Epithelial cell of proximal tubule (primary cell): ENCODE measurements at places on chromosomes 1 and 21.
A peak's percentile ranks its signal among the peaks of the same experiment; 100 is the strongest.

DNA sequence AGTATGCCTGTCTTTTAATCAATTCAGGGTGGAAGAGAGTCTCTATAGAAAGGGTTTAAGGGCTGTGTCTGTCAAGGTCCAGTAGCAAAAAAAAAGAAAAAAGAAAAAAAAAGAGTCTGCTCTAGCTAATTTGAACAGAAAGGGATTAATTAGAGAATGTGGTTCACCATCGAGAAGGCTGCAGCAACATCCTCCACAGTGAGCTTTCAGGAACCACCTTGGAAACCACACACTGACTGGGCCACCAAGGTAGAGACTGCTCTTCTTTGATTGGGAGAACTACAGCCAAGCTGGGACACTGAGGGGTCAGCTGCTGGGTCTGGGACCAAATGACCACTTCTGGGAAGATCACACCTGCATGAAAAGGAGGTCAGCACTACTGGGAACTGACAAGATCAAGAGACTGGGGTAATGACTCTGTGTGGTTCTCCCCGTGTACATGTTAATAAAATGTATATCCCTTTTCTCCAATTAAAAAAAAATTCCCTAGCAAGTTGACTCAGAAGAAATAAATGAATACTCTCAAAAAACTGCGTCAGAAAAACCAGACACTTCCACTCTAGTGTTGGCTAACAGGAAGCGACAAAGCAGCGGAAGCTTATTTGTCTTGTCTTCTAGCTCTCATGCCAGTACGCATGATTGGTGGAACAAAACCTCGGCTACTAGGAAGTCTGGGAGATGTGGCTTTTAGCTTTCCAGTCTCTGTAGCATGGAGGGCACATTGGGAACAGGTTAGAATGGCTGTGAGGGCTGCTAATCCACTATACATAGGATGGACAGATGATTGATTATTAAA is 60.0 kb upstream of the IVNS1ABP start:
- DNase-seq, result no peak

GRCh38 chr1:171953835-171954234 is 112.5 kb downstream of the DNM3 start:
- no peak for DNase-seq

GRCh38 chr1:206908038-206908437 is 10.8 kb downstream of the IL24 start:
- DNase-seq, result no peak

DNA sequence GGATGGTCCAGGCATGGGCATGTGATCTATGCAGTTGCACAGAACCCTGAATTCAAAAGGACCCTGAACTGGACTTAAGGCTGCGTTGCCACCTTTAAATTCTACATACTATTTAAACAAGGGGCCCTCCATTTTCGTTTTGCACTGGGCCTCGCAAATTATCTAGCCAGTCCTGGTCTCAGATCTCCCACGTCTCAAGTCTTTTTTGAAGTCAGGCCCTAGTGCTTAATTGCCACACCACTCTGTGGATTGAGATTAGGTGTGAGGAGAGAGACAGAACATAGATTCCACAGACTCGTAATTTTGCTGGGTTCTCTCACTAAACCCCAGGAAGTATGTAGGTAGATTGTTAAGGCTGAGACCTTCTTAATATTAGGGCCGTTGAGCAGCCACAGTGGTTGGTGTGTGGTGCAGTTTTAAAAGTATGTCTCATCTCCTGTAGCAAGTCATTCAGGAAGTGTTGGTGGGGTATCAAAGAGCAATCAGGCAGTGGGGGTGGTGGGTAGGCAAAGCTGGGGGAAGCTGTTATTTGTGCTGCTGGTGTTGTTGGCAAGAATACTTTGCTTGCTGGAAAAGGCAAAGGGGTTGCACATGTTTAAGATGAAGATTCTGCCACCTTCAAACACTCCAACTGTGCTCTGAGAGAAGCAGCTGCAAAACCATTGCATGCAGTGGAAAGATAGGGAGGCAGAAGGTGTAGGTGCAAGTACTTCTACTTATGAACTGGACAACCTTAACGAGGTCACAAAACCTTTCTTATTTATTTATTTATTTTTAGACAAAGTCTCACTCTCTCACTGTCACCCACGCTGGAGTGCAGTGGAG is 11.2 kb downstream of the CD84 start:
- no peak for DNase-seq

DNA sequence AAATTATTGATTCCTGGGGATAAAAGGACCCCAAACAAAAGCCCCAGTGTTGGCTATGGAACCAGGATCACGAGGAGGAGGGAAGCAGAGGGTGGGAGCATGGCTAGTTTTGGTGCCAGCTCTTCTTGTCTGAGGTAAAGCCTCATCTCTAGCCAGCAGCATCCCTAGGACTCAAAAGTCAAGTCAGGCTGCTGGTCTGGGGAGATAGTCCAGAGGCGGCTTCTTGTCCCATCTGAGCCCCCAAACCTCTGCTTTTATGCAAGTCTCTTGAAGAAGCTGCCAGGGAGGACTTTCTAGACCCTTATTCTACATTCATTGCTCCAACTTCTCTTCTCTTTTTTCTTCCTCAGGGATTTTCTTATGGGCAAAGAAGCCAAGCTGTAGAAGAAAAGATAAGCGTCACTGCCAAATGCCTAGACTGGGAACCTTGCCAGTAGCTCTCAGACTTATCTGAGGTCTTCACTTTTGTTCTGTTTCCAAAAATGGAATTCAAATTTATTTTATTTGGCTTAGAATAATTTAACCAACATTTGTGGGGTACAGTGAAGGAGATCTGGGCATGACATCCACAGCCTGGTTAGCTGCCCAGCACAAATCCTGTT is 6.9 kb upstream of the ANKRD35 start:
- DNase-seq, result no peak

DNA sequence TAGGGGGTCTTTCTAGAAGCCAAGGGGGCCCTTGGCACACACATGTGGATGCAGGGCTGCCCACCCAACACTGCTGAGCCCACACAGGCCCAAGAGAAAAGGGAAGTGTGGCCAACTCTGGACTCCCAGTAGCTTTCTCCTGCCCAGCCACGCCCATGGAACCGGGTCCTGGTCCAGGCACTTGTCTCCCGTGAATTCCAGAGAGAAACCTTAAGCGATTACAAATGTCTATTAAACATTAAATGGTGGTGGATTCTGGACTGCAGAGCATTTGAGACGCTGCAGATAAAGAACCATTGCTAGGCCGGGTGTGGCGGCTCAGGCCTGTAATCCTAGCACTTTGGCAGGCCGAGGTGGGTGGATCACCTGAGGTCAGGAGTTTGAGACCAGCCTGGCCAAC is 100.6 kb upstream of the ARHGEF16 start:
- no peak for DNase-seq

DNA sequence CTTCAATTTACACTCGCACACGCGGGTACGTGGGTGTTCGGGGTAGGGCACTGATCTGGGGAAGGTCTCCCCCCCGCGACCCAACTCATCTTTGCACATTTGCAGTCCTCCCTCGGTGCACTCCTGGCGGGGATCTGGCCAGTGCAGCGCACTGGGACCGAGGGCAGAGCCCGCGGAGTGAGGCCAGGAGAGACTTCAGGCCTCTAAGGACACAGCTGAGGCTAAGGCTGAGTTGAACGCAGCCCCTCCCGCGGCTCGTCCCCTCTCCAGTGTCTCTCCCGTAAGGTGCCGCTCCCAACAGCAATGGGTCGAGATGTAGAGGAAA is 936 bp upstream of the NCAM2 start:
- DNase-seq, result no peak

- no peak for DNase-seq
These were observed 1.6 kb downstream of the IGSF21 start for GRCh38 chr1:18109058-18109755.

DNA sequence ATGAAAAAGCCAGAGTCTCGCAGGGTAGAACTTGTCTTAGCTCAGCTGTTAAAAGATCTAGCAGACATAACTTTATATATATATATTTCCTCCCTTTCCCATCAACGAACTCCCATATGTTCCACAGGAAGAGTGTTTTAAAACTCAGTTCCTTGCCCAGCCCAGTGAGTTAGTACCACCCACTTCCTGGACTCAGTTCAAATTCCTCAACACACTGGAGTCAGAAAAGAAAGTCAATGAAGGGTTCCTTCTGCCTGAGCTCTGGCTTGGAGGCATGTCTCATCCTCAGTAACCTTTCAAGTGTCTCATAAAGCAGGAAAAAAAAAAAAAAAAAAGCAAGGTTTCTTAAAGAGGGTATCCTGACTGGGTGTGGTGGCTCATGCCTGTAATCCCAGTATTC is 15.6 kb downstream of the TPM3 start:
- peak; percentile 46 for DNase-seq

DNA sequence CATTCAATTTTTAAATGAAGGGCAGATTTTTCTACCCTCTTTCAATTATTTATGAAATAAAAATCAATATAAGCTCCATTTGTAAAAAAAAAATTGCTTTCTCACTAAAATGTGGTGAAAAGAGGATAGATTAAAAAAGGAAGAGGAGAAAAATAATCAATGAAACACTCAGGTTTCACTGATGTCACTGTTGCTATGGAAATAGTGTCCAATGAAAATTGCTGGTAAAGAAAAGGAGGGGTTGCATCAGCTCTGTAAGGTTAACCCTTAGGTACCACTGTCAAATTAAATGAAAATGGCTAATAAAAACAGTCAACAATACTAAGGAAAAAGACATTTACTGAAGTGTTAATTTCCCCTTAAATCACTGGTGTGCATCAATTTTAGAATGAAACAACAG is 91.6 kb upstream of the TTC39A start:
- DNase-seq, result no peak

DNA sequence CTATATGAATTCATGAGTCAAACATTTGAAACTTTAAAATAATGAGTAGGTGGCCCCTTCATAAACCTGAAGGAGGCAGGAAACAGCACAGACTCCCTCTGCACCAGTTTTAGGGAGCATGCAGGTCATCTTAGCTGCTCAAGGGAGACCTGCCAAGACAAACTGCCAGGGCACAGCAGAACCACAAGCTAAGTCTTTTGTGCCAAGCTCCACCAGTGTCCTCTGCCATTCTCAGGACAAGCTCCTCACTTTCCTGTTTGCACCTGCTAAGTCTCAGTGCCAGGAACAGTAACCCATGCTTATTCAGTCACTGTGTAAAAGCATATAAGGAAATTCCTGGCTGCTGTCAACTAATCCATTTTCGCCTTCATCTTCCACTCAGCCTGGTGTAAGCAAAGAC is 368.9 kb downstream of the SEC16B start:
- no peak for DNase-seq

- no peak for DNase-seq
These were observed 18.6 kb downstream of the TMEM81 start for GRCh38 chr1:205065666-205066065.

DNA sequence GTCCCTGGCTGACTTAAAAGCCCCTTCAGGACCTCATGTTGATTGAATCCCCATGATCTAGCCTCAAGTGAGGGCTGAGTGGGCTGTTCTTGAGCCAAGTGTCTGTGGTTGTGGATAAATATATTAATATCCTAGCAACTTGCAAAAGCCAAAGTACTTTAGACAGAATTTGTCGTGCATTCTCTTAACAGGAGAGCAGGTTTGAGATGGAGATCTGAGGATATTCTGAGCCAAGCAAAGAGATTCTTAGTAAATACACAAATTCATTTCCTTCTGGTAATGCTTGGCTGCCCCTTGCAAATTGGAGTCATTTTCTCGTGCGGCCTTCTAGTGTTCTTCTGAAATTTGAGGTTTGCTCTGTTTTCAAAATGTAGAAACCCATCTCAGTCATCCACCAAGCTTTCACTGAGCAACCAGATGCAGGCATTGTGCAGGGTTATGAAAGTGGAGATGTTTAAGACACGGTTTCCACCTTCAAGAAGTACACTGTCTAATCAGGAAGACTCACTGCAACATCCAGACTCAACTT is 242.1 kb upstream of the JUN start:
- DNase-seq, result no peak
